ENCODE measurements at places on chromosomes 7 and 10.

GRCh38 chr7:40921589-40922315 is 781.1 kb downstream of the INHBA start:
- DNase-seq, result no peak

DNA sequence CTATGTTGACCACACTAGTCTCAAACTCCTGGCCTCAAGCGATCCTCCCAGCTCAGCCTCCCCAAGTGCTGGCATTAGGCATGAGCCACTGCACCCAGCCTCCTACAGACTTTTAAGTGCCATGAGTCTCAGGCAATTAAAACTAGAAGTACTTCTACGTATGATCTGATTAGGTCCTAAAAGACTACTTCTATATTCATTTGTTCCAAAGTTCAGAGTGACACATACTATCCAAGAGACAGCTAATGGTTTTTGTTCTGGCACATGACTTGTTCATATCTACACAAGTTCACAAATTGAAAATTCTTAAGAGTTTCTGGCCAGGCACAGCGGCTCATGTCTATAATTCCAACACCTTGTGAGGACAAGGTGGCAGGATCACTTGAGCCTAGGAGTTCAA is 11.7 kb downstream of the ARHGAP19 start:
- DNase-seq, result no peak

- DNase-seq, result no peak
Observed at GRCh38 chr7:151010037-151010306, 14.3 kb downstream of the ATG9B start.

DNA sequence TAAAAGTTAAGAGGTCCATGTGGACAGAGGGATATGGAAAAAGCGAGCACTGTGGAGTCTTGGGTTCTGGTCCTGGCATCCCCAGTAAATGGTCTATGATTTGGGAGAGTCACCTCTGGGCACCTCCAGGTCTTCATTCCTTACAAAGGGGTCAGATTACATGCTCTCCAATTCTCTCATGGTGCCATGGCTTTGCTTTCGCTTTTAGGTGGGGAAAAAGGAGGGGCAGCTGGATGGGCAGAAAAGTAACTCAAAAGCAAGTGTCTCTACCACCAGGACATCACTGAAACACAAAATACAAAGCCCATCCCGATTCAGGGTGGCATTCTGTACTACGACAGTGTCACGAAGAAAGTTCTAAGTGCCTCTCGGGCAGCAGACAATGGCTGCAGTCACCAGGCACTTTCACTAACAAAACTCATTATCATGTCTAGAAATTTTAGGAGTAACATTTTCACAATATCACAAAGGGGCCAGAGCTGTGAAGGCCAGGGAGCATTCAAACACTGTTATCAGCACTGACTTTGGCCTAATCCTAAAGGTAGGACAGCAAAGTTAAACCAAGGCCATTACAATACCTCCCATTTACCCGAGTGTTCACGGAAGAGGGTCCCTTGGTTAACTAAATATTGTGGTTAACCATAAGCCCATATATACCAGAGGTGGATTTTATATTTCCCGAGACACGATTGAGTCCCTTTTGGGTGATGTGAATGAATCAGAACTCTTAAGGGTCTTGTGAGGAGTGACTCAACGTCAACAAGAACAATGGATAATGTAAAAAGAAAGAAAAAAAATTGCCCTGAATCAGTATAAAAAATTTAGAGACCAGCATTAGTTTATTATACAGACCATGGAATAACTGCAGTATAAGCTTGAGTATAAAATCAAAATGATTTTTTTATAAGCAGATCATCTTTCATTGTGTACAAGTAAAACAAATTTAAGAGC is 2.5 kb downstream of the PSAP start:
- DNase-seq, result no peak

GRCh38 chr10:7117806-7118674 is 292.8 kb downstream of the SFMBT2 start:
- DNase-seq, result no peak

DNA sequence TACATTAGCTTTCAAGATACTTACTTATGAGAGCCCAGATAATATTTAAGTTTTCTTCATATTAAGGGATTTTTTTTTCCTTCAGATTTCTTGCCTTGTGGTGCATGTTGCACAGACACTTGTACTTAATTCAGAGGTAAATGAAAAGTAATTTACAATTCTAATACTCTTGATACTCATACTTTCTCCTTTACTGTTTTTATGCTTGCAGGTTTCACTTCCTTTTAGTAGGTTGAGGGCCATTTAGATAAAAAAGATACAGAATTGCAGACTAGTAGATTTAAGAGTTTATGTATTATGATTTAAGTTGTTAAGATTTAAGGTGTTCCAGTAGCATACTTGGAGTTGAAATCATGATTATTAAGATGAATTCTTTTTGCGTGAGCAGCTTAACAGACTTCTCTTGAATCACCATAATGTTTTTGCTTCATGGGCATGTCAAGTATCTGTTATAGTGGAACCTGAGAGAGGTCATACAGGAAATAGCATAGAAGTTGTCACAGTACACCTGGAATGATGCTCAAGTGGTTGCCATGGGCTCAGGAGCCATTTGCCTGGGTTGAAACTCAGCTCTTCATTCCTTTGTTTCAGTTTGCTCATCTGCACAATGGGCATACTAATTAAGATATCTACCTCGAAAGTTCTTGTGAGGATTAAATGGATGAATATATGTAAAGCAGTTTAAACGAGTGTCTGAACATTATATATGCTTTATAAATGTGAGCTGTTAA is 174.8 kb upstream of the PRPS1L1 start:
- no peak for DNase-seq

- peak; percentile 64 for DNase-seq
Observed at GRCh38 chr7:1095621-1096155, 7.8 kb downstream of the GPER1 start.

GRCh38 chr10:94061026-94061425 is 67.3 kb downstream of the PLCE1 start:
- DNase-seq, result no peak

DNA sequence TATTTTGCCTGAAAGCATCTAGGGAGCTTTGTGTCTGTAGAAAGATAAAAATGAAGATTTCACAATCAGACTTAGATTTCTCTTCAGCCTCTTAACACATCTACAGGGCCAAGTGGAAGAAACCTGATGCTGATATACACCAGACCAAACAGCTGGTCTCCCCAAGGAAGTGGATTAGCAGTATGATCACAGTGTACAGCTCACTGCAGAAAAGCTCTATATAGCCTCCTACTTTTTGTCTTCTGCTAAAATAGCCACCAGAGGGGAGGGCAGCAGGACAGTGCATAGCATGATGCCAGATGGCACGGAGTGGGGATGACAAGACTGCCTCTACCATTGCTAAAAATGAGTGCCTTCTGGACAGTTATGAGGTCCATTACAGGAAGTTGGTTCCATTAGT is 16.0 kb downstream of the FAM13C start:
- DNase-seq, result no peak

Measured in AG08396 (cell line).